Ammon's horn (tissue), 1 donor: ENCODE measurements at places on chromosomes 2 and 18.

GRCh38 chr2:102872388-102872787 is 110.6 kb downstream of the TMEM182 start:
- no peak for DNase-seq

DNA sequence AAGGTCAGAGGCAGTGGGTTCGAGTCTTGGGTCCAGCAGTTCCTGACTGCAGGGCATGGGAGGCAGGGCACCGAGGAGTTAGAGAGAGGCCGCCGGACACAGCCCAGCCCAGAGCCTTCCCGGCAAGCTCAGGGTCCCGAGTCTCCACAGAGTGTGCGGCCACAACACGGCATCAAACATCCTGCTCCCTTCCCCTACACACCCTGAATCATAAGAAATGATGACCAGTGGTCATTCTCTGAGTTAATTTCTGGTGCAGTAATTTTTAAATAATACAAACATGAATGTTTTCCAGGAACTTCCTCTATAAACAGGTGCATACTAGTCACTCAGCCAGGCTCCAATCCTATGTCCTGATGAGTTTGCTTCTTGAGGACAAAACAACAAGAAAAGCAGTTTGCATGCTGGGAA is 118.0 kb downstream of the PXDN start:
- DNase-seq: no peak

DNA sequence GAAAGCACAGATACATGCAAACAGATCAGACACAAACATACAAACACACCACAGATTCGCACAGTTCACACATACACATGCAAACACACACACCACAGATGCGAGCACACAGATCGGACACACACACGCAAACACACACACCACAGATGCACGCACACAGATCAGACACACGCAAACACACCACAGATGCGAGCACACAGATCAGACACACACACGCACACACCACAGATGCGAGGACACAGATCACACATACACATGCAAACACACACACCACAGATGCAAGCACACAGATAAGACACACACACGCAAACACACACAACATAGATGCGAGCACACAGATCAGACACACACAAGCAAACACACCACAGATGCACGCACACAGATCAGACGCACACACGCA is 149.0 kb downstream of the PXDN start:
- no peak for DNase-seq

- no peak for DNase-seq
Observed at GRCh38 chr2:219851169-219851568, 223.7 kb downstream of the SLC4A3 start.

- DNase-seq: no peak
Observed at GRCh38 chr2:142650601-142651000, 226.9 kb upstream of the KYNU start.

GRCh38 chr2:145137211-145137610 is 617.3 kb upstream of the ZEB2 start:
- no peak for DNase-seq
